ENCODE measurements at places on chromosomes 1 and 21.

- no peak for DNase-seq
Measured at GRCh38 chr1:220255204-220255603, 17.0 kb downstream of the RAB3GAP2 start.

- no peak for DNase-seq
Measured at GRCh38 chr1:61053712-61054600, 28.4 kb upstream of the NFIA start.

GRCh38 chr1:44624268-44624901, 49.9 kb downstream of the TMEM53 start:
- no peak for DNase-seq

GRCh38 chr1:241994171-241994570, 4.7 kb downstream of the MAP1LC3C start:
- no peak for DNase-seq

DNA sequence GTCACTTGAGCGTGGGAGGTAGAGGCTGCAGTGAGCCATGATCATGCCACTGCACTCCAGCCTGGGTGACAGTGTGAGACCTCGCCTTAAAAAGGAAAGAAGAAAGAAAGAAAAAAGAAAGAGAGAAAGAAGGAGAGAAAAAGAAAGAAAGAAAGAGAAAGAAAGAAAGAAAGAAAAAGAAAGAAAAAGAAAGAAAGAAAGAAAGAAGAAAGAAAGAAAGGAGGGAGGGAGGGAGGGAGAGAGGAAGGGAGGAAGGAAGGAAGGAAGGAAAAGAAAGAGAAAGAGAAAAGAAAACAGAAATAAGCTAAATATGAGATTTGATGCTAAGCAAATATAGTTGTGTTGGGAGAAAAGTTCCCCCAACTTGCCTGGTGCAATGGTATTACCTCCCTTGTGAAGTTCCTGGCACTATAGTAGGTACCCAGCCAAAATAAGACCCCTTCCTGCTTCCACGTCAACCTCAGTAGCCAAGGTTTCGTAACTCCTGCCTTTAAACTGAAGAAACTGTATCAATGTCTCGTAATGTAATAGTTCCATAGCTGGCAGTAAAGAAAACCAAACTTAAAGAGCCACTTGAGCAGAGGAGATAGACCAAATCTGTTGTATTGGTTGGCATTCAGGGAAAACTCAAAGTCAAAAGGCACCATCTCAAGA, 88.1 kb upstream of the HNRNPU start:
- no peak for DNase-seq

DNA sequence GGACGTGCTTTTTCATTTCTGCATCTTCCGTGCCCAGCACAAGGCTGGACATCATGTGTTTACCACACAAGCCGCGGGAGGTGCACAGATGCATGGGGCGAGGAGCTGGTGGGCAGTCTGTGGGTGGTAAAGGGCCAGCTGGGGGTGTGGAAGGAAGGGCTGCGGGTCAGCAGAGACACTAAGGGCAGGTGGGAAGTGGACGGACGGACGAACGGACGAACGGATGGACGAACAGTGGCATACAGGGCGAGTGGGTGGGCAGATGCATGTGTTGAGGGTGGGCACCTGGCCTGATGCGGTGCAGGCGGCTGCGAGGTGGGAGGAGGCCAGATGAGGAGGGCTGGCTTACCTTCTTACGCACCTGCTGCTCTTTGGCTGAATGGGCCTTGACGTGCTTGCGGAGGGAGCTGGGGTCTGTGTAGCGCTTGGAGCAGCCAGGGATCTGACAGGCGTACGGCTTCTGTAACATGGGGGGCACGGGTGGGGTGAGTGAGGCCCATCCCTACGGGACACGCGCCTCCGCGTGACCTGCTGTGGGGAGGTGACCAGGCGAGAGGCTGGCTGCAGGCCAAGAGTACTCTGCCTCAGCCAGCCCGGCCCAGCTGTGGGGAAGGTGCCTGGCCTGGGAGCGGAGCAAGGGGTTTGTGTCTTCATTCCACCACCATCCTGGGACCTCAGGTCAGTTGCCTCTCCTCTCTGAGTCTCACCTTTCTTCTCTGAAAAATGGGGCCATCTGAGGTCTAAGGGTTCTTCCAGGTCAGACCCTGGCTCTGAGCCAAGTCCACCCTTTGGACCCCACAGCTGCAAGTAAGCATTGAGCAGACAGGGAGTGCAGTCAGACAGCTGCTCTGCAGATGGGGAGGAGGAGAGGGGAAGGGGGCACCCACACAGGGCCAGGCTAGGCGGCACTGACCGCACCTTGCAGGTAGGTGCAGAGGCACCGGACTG, 65.5 kb downstream of the DMRTB1 start:
- DNase-seq = no peak
